Activated CD4-positive, alpha-beta memory T cell treated with anti-CD3 and anti-CD28 coated beads, Interleukin-2, amount 10 ng/mL, durations not matched to agents 7 days and 5 days (primary cell): ENCODE measurements at places on chromosomes 6 and 20. TPM values are rescaled to one million over a fixed set of nuclear protein-coding genes. Genes with fewer than 3 reads are reported as not detected.

GRCh38 chr20:25125636-25126035 lies 43.7 kb upstream of the VSX1 start:
- peaks cover 8% of the 10 kb centered on the region for H3K27me3 ChIP-seq
- H3K36me3 ChIP-seq, result no peaks in the 10 kb centered on the region
- no peak overlapping the region for H3K4me3 ChIP-seq
- DNase-seq, result no peak
- H3K27ac ChIP-seq, result no peak overlapping the region
- H3K4me1 ChIP-seq, result no peaks in the 10 kb centered on the region

GRCh38 chr6:24761851-24762250 lies 12.9 kb upstream of the GMNN start:
- H3K27ac ChIP-seq, result no peak overlapping the region
- no peaks in the 10 kb centered on the region for H3K36me3 ChIP-seq
- no peak overlapping the region for H3K4me3 ChIP-seq
- peaks cover 11% of the 10 kb centered on the region for H3K4me1 ChIP-seq

- H3K4me3 ChIP-seq, result no peak overlapping the region
- no peaks in the 10 kb centered on the region for H3K27me3 ChIP-seq
- no peak for DNase-seq
These were observed 553.0 kb downstream of the CD109 start for GRCh38 chr6:74248966-74249365.

- H3K4me1 ChIP-seq, result no peaks in the 10 kb centered on the region
- H3K4me3 ChIP-seq, result no peak overlapping the region
- no peaks in the 10 kb centered on the region for H3K36me3 ChIP-seq
- DNase-seq, result no peak
- no peak overlapping the region for H3K27ac ChIP-seq
These were observed 16.5 kb upstream of the APCDD1L start for GRCh38 chr20:58531657-58532056.

DNA sequence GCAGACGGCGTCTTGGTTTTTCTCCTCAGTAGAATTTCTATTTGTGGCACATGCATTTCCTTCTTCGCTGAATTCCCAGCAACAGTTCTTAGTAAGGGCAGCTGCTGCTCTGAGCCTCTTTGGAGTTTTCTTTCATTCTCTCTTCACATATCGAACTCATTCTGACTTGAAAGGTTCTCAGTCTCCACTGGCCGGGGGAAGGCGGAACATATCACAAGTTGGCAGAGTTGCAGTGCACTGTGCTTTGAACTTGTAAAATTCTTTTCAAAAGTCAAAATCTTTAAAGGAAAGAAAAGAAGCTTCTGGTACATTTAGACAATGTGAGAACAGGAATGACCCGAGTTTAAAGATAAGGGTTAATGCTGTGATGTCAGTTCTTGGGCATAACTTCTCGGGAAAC lies 286.1 kb upstream of the MAP3K7 start:
- no peak overlapping the region for H3K27ac ChIP-seq
- H3K4me1 ChIP-seq, result no peaks in the 10 kb centered on the region
- no peak overlapping the region for H3K4me3 ChIP-seq
- DNase-seq, result no peak
- no peaks in the 10 kb centered on the region for H3K36me3 ChIP-seq

GRCh38 chr6:169490246-169490641 lies 211.6 kb downstream of the WDR27 start:
- DNase-seq, result no peak
- no peak overlapping the region for H3K4me3 ChIP-seq
- H3K27ac ChIP-seq, result no peak overlapping the region
- H3K36me3 ChIP-seq, result no peaks in the 10 kb centered on the region

- peak overlapping the region; percentile 97 for H3K27ac ChIP-seq
- H3K4me1 ChIP-seq, result peaks cover 66% of the 10 kb centered on the region
- peaks cover 47% of the 10 kb centered on the region for H3K36me3 ChIP-seq
- no peak for DNase-seq
- H3K27me3 ChIP-seq, result no peaks in the 10 kb centered on the region
- H3K4me3 ChIP-seq, result peak overlapping the region; percentile 94
These were observed 56.9 kb downstream of the FAM217A start for GRCh38 chr6:4021854-4022695.

DNA sequence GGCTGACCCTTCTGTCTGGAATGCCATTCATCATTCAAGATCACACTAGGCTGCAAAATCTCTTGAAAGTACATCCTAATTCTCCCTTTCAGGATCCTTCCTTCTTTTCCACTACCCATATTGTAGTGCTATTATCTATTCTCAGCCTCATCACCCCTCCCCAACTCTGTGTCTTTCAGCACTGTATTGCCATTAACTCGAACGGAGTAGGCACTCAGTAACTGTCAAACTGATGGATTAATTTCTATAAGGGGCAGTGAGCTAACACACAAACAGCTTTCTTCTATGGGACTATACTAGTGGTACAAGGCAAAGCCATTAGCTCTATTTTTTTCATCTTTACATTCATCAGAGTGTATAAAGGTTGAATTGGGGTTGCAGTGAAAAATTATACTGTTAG lies 46.6 kb downstream of the LAMA4 start:
- peaks cover 43% of the 10 kb centered on the region for H3K27me3 ChIP-seq
- H3K4me1 ChIP-seq, result no peaks in the 10 kb centered on the region
- H3K27ac ChIP-seq, result no peak overlapping the region
- H3K4me3 ChIP-seq, result no peak overlapping the region
- H3K36me3 ChIP-seq, result no peaks in the 10 kb centered on the region

OR2W1 gene
- total RNA-seq, result not detected

DNA sequence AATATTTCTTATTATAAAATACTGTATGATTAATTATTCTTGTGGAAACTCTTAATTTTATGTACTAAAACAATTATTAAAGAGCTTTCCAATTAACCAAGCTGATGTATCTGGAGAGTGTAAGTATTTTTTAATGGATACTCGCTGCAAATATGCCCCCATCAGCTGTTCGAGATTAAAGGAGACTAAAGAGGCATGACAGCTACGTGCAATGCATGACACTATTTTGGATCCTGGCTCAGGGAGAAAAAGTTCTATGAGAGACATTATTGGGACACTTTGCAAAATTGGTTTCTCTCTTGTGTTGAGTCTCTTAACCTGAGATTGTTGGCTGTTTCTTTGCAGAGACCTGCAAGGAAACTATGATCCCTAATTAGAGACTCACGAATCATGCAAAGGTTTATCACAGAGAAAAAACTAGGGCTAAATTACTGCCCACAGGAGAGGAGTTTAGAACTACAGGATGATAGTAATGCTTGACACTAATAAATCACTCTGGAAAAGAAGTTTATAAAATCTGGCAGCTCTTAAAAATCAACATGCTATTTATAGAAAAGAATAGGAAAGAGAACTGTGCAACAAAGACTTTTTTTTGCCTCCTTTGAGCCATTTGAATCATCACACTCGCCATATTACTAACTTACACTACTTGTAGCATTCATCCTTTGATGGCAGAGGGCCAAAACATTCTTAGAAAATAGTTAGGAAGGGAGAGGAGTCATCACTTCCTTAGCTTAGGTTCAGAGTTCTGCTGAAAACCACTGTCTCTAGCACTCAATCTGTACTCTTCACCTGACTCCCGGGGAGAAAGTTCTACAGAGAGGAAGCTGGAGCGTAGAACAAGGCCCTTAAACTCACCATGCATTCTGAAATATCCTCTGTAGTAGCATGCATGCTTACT lies 25.3 kb downstream of the NRN1 start:
- peaks cover 15% of the 10 kb centered on the region for H3K27me3 ChIP-seq
- no peaks in the 10 kb centered on the region for H3K36me3 ChIP-seq
- H3K4me3 ChIP-seq, result no peak overlapping the region
- no peak for DNase-seq

SMIM8 gene
- total RNA-seq, result 7.1 TPM

STX11 gene
- total RNA-seq, result 23.8 TPM

DNA sequence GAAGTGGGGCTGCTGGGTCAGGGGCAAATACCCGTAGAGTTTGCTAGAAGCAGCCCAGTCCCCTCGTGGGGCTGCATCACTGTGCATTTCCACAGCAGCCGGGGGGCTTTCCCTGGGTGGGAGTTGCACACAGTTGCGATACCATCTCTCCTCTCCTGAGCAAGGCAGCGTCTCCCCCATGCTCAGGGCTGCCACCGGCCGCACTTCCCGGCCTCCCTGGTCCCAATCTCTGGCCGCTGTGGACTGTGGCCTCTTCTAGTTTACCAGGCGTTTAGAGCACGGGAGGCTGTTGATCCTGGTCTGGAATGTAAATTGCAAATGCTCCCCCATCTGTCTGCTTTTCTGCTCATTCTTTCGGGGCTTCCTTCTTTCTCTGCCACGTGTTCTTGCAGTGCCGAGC lies 31.1 kb downstream of the OSBPL2 start:
- no peaks in the 10 kb centered on the region for H3K4me1 ChIP-seq
- H3K27ac ChIP-seq, result no peak overlapping the region
- H3K36me3 ChIP-seq, result peaks cover 26% of the 10 kb centered on the region
- H3K4me3 ChIP-seq, result no peak overlapping the region
- DNase-seq, result no peak
- H3K27me3 ChIP-seq, result no peaks in the 10 kb centered on the region

HDGFL1 gene
- not detected for total RNA-seq

GRCh38 chr6:110567957-110568696 lies 91.7 kb upstream of the SLC22A16 start:
- DNase-seq, result peak; percentile 65
- no peaks in the 10 kb centered on the region for H3K27me3 ChIP-seq
- H3K36me3 ChIP-seq, result no peaks in the 10 kb centered on the region

GRCh38 chr6:134675110-134676054 lies 274.5 kb downstream of the ALDH8A1 start:
- H3K4me1 ChIP-seq, result peaks cover 3% of the 10 kb centered on the region
- no peak overlapping the region for H3K27ac ChIP-seq
- DNase-seq, result no peak
- no peaks in the 10 kb centered on the region for H3K27me3 ChIP-seq
- no peaks in the 10 kb centered on the region for H3K36me3 ChIP-seq

DNA sequence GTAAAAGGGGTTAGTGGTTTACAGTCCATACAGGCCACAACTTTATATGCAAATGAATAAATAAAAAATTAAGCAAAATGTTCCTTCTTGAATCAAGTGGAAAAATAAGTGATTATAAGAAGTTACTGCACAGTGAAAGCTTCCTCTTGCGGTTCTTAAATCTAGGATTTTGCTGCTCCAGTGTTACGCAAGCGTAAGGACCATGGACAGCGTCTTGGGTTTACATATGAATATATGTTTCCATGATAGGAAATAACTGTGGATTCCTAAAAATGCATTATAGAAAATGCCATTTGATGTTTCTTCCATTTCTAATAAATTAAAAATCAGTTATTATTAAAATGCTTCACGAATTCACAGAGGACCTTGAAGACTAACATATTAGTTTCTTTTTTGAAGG lies 176.6 kb upstream of the POU3F2 start:
- no peaks in the 10 kb centered on the region for H3K27me3 ChIP-seq
- peak; percentile 18 for DNase-seq
- no peak overlapping the region for H3K4me3 ChIP-seq
- H3K36me3 ChIP-seq, result no peaks in the 10 kb centered on the region
- H3K4me1 ChIP-seq, result no peaks in the 10 kb centered on the region
